Posterior cingulate gyrus (tissue), 11 donors: ENCODE measurements at places on chromosomes 6 and 20.
A peak's percentile ranks its signal among the peaks of the same experiment; 100 is the strongest.

DNA sequence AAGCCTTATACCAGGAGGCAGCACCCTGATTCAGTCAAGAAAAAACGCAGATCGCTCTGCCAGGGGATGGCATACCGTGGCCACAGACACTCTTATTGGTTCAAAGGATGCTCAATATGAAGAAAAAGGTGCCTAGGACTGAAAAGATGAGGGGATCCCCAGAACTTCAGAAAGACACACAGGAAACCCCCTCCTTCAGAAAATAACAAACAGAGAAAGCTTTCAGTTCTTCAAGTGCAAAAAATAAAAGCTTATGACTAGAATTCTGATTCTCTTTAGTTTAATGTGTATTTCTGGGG, 17.7 kb upstream of the MYB start:
- DNase-seq = no peak

DNA sequence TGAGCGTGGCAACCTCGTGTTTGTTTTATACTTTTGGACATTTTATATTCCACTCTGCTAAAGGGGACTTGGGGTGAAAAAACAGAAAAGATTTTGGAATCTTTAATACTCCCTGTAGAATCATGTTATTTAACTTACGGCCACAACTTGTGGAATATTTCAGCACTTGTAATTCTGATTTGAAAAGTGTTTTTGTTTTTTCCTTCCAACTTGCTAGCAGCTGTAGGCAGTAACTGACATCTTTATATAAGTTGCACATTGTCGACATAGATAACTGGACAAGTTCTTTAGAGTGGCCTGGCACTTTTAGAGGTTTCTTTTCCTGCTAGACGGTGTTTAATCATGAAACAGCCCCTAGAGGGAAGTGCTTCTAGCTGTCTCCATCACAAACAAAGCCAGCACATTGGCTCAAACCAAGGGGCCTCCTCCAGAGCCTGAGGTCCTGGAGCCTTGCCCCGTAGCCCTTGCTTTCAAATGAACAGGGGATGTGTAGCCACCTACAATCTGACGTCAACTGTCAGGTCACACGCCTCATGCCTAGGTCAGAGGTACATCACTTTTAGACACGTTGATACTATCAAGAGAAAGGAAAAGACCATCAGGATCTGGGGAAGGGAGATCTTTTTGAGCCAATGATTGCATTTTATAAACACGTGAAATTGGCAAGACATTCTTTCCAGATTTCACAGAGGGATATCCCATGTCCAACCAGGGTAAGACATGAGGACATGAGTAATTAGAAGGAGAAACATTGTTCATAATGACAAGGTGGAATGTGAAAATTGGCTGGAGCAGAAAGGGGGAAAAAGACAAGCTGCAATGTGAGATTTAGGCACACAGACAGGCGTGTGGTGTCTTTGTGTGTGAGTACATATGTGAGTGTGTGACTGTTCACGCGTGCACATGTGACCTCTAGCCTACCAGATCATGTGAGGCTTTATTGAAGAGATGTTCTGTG, 92.1 kb downstream of the TXNDC5 start:
- DNase-seq = no peak

- DNase-seq = no peak
Observed at GRCh38 chr6:40251637-40252300, 317.5 kb upstream of the MOCS1 start.

DNA sequence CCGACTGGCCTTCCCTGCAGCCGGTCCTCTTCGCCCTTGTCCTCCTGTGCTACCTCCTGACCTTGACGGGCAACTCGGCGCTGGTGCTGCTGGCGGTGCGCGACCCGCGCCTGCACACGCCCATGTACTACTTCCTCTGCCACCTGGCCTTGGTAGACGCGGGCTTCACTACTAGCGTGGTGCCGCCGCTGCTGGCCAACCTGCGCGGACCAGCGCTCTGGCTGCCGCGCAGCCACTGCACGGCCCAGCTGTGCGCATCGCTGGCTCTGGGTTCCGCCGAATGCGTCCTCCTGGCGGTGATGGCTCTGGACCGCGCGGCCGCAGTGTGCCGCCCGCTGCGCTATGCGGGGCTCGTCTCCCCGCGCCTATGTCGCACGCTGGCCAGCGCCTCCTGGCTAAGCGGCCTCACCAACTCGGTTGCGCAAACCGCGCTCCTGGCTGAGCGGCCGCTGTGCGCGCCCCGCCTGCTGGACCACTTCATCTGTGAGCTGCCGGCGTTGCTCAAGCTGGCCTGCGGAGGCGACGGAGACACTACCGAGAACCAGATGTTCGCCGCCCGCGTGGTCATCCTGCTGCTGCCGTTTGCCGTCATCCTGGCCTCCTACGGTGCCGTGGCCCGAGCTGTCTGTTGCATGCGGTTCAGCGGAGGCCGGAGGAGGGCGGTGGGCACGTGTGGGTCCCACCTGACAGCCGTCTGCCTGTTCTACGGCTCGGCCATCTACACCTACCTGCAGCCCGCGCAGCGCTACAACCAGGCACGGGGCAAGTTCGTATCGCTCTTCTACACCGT, 6.1 kb downstream of the UBD start:
- DNase-seq = peak; percentile 91

DNA sequence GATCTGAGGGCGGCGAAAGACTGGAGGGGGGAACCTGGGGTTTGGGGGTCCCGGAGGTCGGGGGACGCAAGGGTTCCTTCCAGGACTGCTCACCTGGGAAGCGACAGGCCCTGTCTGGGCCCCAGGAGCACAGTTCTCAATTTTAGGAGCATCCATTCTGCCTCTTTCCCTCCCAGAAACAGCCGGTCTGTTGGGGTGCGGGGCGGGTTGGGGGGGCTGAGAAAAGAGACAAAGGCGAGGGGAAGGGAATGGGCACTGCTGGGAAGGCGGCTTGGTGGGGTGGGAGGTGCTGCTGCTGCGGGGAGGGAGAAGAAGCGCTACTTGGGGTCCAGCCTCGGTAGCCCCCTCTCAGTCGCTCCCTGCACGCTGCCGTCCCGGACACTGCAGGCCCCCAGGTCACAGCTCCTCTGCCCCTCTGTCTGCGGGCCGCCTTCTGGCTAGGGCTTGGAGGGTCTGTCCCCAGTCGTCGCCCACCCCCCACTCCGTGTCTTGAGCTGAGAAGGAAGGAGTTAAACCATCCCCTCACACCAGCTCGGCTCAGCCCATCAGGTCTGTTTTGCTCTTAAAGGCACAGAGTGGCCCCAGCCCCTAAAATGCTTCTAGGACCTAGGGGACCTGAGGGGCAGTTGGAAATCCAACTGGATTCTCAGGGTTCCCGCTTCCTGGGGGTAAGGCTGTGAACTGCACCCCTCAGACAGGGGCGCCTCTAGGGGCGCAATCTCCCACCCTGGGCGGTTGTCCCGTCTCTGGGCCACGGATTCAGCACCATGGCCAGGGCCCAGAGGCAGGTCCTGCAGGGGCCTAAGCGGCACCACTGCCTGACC, 690 bp downstream of the GDAP1L1 start:
- DNase-seq = peak; percentile 27

GRCh38 chr6:14921170-14921569, 324.7 kb upstream of the JARID2 start:
- DNase-seq = no peak

DNA sequence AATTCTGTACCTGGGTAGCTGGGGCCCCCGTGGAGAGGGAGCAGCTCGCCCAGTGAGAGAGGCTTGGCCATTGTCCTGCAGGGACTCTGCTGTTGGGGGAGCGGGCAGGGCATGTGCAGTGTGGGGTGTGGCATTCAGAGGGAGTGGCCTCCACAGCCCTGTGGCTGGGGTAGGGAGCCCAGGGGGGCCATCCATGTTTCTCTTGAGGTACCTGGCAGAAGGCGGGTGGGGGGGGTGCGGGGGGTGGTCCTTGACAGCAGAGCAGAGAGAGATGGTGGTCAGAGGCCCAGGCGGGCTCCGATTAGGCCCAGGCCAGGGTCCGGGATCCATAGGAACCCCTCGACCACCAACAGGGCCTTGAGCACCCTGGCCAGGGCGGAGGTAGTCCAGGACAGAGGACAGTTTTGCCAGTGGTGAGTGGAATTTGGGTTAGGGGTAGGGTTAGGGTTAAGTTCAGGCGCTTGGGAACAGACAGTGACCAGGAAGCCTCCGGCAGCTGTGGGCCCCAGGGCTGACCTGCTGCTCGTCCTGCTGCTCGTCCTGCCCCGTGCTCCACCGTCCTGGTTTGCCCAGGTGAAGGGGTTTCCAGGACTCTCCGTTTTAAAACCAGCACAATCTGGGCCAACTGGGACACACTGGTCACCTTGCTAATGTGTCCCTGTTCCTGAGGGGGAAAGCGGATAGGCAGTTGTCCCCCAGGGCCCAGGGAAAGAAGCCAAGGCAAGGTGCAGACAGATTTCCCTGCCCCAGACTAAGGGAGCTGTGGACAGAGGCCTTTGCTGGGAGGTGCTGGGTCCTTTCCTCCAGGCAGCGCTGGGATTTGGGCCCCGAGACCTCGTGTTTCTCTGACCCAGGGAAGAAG, 24.8 kb upstream of the MYT1 start:
- DNase-seq = peak; percentile 57

DNA sequence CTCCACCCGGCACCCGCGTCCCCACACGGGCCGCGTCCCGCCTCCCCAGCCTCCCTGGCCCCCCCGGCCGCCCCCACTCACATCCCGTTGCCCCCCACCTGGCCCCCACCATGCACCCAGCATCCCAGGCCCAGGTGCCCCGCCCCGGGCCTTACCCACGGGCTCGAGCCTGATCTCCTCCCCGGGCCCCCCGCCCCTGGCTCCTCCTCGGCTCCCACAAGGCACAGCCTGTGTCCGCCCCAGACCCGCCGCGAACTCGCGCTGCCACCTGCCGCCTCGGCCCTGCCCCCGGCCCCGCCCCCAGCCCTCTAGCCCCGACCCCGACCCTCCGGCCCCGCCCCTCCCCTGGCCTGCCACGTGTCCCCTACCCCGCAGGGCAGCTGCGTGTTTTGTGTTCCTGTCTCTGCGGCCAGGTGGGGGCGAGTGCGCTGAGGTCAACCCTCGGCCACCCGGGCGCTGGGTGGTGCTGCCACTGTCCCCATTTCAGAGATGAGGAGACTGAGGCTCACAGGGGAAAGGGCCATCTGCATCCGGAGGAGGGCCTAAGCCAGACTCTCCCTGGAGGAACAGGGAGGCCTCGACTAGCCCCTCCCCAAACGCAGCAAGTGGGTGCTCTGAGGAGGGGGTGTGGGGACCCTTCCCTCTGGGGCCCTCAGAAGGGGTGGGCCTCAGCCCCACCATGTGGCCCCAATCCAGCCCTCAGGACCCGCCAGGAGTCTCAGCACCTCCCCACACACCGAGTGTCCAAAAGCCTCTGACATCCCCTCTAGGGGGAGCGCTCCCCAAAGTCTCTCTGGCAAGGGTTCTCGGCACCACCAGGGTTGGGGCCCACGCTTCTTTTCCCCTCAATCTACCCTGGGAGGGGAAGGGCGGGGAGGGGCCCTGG, 99.8 kb downstream of the TAF4 start:
- no peak for DNase-seq

DNA sequence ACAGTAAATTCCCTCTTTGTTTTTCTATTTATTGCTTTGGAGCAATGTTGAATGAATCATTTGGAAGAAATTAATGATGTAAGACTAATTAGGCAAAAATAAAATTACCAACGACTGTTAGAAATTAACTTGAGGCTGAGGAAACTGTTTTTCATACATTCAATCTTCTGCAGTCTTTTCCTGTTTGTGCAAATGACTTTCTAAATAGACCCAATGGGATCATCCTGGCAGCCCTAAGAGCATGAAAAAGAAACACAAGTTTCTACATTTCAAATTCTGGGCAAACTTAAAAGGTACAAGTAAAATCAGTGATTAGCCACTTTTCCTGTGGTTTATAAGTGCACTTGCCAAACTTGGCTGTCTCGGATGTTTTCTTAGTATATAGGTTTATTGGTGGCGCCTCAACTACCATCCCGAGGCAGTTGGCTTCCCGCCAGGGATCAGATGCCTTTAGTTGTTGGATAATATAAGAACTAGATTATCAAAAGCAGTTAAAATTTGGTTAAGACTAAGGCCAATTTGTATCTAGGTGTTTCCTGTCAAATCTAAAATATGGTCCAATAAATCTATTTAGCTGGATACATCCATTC, 181.2 kb downstream of the ISM1 start:
- no peak for DNase-seq

GRCh38 chr6:3385660-3386151, 71.1 kb downstream of the SLC22A23 start:
- DNase-seq = peak; percentile 56

DNA sequence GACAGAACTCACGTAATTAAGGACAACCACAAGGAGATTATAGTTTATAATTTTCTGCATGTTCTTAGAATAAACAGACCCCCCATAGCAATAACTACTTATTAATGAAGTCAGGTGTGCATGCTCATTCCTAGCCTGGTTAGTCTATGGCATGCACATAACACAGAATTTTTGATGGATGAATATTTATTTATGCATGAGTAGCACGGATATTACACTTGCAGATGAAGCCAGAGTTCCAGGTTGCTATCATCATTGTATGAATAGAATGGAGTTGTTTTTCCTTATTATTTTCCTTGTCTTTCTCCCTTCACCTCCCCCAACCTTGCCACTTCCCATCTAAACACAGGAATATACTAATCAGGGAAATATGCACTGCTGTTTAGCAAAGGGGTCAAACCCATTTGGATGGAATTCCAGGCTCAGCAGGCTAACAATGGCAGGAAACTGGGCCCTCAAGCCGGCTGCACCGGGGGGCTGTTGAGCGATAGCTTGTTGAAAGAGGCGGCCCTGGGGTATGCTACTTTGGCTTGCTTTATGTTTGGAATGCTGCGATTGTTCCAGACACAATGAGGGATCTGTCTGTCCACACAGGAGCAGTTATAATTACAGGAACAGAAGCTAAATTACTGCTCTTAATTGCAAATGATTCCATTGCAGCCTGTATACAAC, 112.6 kb downstream of the TMEM170B start:
- DNase-seq = no peak

- DNase-seq = no peak
Observed at GRCh38 chr6:137519629-137520176, 25.5 kb upstream of the OLIG3 start.

GRCh38 chr6:116393430-116393829, 22.7 kb downstream of the DSE start:
- no peak for DNase-seq

DNA sequence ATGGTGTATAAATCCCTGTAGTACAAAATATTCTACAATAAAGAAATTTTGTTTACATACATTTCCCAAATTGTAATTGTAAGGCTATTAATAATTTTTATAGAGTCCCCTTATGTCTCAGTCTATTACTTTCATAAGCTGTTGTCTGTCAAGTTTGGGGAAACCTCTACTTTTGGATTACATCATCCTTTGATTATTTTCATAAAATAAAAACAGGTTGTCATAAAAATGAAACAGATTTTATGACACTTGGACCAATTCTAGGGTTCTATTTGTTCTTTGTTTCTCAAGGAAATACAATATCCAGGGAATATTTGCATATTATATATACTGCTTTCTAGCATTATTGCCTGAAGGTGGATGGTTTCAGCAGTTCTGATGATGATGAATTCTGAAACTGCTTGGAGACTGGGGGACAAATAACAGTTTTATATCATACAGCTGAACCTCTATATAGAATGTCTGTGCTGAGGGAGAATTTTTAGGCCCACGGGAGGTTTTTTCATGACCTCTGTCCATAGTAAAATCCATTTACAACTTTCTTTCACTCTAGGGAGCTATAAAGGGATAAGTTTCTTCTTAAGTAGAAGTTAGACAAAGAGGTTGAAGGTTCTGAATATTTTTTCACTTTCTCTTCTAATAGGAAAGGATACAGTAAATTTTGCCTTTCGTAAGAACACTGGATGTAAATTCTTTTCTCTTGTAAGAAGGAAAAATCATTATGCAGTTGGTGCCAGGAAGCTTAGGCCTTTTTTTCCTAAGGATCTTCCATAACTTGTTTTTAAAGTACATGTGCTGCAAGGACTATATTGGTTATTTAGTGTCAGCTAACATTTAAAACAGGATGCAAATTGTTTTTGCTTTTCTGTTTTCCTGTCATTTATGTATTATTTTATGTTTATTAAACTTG, 58.0 kb downstream of the CD2AP start:
- no peak for DNase-seq
